ENCODE measurements at places on chromosomes 2 and 18. TPM values are rescaled to one million over a fixed set of nuclear protein-coding genes. Genes with fewer than 3 reads are reported as not detected.

GRCh38 chr18:32437100-32437834 lies 33.4 kb downstream of the GAREM1 start:
- H3K4me3 ChIP-seq, result no peak overlapping the region
- no peaks in the 10 kb centered on the region for H3K27me3 ChIP-seq
- DNase-seq, result no peak
- no peak overlapping the region for H3K27ac ChIP-seq
- no peaks in the 10 kb centered on the region for H3K36me3 ChIP-seq

DNA sequence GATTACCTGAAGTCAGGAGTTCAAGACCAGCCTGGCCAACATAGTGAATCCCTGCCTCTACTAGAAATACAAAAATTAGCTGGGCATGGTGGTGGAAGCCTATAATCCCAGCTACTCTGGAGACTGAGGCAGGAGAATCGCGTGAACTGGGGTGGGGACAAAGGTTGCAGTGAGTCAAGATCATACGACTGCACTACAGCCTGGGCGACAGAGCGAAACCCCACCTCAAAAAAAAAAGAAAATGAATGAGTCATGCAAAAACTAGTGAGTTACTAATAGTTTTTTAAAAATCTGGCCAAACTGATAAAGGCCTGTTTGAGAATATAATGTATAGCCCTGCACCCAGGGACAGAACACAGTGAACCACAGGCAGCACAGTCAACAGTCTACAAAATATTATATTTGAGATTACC lies 17.5 kb downstream of the AFG3L2 start:
- no peak overlapping the region for H3K4me3 ChIP-seq
- no peaks in the 10 kb centered on the region for H3K27me3 ChIP-seq
- no peak for DNase-seq
- H3K4me1 ChIP-seq, result peaks cover 2% of the 10 kb centered on the region

DNA sequence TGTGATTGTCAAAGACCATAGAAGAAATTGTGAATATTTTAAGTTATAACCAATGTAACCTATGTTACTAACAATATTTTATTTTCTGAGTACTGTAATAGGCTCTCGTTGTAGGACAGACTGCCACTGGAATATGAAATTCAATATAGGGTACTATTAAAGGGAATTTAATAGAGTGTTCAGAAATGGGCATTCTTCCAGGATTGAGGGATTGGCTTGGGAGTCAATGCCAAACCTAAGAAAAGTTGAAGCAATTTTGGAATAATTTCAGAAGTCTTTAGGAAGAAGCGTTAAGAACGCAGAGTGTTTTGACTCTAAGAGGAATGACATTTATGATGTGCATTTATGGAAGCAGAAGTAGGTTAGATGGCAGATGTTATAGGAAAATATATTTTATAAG lies 79.0 kb downstream of the ACVR2A start:
- DNase-seq, result no peak
- H3K27ac ChIP-seq, result no peak overlapping the region
- H3K4me1 ChIP-seq, result peaks cover 2% of the 10 kb centered on the region
- H3K36me3 ChIP-seq, result no peaks in the 10 kb centered on the region

MARCHF4 gene
- 0.05 TPM for total RNA-seq

Data from ovary (tissue), 10 donors.